Fibroblast of skin of right quadriceps (primary cell): ENCODE measurements at places on chromosomes 2 and 18.
A peak's percentile ranks its signal among the peaks of the same experiment; 100 is the strongest.

DNA sequence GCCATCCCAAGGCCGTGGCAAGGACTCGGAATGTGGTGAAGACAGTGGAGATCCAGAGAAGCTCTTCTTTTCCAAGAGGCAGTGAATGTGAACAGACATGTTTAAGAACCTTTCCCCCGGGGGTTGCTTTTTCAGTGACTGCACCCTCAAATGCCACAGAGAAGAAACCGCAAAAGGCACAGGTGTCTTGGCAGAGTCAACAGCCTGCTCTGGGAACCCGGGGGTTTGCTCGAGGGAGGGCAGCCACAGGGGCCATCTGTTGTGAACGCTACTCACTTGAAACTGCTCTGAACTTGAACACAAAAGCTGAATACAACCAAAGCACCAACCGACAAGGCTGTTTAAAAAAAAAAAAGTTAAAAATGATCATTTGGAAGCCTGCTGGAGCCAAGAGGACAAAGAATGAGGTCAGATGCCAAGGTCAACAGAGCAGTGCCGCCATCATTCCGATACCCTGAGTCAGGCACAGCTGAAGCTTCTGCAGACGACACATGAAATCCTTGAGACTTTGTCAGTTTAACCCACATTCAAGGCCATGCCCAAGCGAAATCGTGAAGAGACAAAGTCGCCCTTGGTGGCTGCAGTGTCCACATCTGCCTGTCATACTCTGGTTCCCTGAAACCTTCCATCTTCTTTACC, 47.4 kb downstream of the PSMG2 start:
- no peak for DNase-seq

- DNase-seq = no peak
Measured at GRCh38 chr18:45086777-45087176, 406.1 kb downstream of the SETBP1 start.

- no peak for DNase-seq
Measured at GRCh38 chr2:99576775-99577174, 87.0 kb upstream of the REV1 start.

DNA sequence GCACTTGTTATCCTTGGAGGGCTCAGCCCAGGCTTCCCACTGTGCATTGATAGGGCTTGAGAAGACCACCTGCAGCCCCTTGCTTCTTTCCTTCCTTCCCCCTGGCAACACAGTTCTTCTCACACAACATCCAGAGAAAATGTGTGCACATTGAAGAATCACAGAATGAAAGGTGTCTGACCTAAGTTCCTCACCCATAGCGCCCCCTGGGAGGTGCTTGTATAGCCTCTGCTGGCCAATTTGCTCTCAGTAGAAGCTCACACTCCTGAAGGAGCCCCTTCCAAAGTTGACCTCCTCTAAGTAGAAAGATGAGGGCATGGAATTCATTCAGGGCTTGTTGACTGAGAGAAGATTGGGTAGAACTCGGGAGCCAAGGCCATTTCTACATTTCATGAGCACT, 758.4 kb upstream of the KLHL29 start:
- DNase-seq = no peak

GRCh38 chr2:218046238-218046637, 22.8 kb upstream of the RUFY4 start:
- DNase-seq = no peak

- DNase-seq = peak; percentile 55
Measured at GRCh38 chr2:192286093-192286701, 91.5 kb upstream of the TMEFF2 start.

- DNase-seq = peak; percentile 19
Measured at GRCh38 chr2:56169521-56169920, 14.3 kb upstream of the CCDC85A start.

DNA sequence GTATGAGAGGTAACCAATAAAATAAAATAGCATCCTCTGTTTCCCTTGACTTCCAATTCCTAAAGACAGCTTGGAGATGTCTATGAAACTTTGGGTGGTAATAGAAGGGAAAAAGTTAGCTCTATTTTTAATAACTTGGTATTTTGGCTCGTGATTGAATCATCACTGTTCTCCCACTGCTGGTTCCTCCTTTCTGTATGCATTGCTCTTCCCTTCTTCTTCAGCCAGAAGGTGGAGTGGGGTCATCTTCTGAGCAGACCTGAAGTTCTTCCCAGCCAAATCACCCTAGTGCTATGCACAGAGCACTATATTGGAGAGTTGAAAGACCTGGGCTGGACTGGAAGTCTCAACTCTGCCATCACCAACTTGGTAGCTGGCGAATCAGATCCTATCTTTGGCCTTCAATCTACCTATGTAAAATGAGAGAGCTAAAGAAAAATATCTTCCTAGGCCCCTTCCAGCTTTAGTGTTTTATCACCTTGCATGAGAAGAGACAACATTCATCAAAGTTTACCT, 54.1 kb downstream of the CPO start:
- no peak for DNase-seq

GRCh38 chr2:47300609-47301276, 102.2 kb upstream of the MSH2 start:
- no peak for DNase-seq
